Fibroblast of the aortic adventitia (primary cell): ENCODE measurements at places on chromosomes 7 and 10. TPM values are rescaled to one million over a fixed set of nuclear protein-coding genes. Genes with fewer than 3 reads are reported as not detected.

Gene CDK1
- total RNA-seq, result 0.90 and 82.9 TPM in 2 replicates

Gene SPDYE11
- total RNA-seq, result 0.08 TPM in 1 of 2 replicates, not detected in the other

Gene MASTL
- 16.4 and 36.2 TPM in 2 replicates for total RNA-seq

Gene FGL2
- total RNA-seq, result 39.3 and 64.4 TPM in 2 replicates

Gene COBL
- total RNA-seq, result not detected in 2 replicates

Gene CAMK1D
- 2.3 and 9.8 TPM in 2 replicates for total RNA-seq

Gene LIPA
- 30.6 and 55.2 TPM in 2 replicates for total RNA-seq
